Esophagus muscularis mucosa (tissue), 4 donors: ENCODE measurements at places on chromosomes 4 and X. TPM values are rescaled to one million over a fixed set of nuclear protein-coding genes. Genes with fewer than 3 reads are reported as not detected.

Gene MAGEA6
- total RNA-seq: not detected

GRCh38 chr4:109816082-109816442, 500 bp downstream of the GAR1 start:
- no peak for DNase-seq

Gene NXF2
- total RNA-seq: not detected

Gene PAGE1
- not detected for total RNA-seq

Gene SH3D19
- total RNA-seq: 115 TPM

Gene TCEAL7
- 12.9 TPM for total RNA-seq

DNA sequence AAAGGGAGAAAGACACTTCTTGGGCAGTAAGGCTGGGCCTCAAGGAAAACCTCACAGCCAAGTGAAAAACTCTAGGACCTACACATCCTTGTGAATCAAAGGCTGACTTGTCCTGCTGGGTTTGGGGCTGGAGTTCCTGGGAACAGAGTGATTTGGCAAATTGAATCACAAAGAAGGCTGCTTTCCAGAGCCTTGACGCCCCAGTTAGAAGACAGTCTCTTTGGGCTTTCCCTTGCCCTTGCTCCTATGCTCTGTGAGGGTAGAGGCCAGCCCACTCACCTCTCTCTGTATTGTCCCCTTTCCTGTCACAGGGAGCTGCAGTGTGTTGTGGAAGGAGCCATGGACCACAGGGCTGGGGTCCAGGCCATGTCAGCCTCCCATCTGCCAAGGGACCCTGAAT, 9.6 kb downstream of the AMER1 start:
- DNase-seq: no peak

- DNase-seq: no peak
Observed at GRCh38 chr4:117249333-117249732, 164.0 kb upstream of the TRAM1L1 start.

DNA sequence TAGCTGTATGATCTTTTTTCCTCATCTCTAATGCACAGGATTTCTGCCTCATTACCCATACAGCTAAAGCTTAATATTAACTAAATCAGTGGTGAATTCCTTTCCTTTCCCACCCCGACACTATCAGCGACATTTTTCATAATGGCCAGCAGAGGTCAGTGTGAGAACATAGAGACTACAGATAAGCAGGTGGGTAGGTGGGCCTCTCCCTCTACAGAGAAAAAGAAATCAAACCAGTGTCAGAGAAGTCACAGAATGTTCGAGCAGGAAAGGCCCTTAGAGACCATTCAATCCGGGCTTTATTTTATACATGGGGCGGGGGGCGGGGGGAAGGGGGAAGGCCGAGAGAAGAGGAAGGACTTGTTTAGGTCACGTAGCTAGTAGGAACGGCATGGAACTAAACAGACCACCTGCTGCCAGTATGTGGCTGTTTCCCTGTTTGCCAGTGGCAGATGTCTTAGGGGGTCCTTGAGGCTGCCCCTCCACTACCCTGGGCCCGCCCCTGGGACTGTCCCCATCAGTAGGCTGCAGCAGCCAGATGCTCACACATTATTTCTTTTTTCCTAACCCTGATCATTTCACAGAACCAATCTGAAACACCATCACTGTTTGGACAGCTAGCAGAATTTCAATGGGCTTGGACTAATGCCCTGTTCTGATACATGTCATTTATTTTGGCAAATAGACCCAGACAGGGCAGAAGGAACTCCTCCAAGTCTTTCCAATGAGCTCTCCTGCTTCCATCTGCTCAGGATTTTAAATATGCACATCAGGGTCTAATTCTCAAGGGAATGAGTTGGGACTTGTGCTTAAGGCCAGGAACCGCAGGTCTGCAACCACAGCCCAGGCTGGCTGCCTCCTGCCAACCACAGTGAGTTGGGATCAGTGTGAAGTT, 133.4 kb downstream of the ATG4A start:
- no peak for DNase-seq

DNA sequence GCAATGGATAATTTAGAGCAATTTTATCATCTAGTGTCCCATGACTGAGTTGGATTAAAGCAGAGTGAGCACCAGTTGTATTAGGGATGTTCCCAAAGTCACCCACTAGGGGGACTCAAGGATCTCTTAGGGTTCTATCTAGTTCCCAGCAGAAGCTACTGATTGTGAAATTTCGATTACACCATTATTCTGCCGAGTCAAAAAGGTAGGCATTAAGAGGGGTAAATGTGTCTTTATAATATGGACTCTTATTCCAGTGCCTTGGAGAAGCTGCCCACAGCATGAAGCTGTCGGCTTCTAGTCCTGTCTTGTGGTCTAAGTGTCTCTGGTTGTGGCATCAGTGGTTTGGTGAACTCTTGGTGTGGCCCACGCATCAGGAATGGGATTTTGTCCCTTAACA, 53.3 kb downstream of the RGS12 start:
- no peak for DNase-seq

Gene GC
- not detected for total RNA-seq

DNA sequence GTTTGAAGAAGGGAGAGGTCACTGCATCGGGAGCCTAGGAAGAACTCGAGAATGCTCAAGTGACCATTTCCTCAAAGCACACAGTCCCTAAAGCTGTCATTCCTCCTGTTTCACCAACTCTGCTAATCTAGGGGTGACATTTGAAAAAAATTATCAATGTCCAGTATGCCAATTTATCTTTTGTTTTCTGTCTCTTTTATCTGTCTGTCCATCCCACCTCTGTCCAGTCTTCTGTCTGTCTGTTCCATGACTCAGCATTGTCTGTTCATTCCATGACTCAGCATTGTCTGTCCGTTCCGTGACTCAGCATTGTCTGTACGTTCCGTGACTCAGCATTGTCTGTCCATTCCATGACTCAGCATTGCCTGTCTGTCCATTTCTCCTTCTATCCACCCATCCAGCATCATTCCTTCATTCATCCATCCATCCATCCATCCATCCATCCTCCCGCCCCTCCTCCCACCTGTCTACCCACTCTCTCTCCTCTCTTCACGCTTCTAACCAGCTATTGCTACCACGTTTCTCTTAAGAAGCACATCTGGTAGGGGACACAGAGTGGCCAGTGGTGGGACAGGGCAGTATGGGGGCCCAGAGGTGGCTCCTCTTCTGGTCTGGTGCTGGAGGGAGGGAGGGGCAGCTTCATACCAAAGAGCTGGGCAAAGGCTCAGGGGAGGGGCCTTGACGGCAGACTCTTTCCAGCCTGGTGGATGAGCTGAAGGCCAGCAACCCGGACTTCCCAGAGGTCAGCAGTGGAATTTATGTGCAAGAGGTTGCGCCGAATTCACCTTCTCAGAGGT, 34.1 kb downstream of the HTRA3 start:
- no peak for DNase-seq

GRCh38 chr4:40211224-40212185, 14.7 kb downstream of the RHOH start:
- DNase-seq: no peak

Gene ASB12
- not detected for total RNA-seq

Gene AFP
- total RNA-seq: not detected

DNA sequence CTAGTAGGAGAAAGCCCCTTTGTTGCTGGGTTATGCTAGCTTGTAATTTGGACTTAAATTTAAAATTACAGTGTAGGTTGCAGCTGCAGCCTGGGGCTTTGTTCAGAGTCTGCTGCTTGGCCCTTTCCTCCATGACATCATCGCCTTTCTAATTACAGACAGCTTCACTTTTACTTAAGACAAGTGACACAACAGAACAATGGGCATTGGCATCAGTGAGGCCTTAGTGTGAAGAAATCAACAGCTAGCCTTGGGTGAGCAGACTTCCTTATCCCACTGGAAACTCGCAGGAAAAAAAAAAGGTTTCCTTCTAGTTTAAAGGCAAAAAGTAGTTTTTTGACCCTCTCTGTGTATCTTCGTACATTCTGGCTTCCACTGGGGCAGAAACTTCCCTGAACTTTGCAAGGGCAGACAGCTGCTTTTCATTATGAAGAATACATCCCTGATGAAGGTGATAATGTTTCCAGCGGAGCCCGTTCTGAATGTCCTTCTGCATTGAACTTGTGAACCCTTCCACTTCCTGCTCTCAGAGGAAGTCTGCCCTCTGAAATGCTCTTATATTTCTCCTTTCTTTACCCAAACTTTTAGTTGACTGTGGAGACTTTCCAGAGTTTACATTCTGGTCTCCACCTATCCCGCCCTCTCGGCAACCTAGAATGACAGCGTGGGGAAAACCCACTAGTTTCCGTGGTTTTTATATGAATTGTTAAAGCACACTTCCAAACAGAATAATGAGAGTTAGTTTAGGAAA, 123.2 kb upstream of the FAM9C start:
- DNase-seq: no peak
